ENCODE measurements at places on chromosomes 3 and 15. TPM values are rescaled to one million over a fixed set of nuclear protein-coding genes. Genes with fewer than 3 reads are reported as not detected.

DNA sequence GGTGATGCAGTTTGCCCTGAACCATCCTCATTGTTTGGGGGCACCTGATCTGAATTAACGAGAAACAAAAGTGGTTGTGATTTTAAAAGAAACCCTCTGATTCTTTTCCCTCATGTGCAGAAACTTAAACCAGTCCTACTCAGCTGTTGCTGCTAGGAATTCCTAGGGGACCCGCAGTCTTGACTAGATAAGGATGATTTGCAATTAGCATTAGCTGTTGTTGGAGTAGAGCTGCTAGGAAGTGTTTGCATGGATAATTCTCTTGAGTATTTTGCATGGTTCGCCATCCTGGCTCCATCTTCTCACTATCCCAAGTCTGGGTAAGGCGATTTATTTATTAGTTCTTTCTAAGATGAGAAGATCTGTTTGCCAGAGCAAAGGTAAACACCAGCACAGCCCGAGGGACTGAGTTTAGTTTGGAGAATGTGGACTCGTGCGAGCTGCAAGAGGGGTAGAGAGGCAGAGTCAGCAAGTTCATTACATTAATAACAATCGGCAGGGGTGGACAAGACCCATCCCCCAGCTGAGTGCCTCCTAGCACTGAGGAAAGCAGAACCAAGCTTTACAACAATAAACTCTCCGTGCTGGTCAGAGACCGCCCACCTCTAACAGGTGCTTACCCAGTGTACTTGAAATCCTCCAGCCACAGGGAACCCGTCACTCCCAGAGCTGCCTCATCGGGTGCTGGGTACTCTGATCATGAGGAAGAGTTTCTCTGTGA, 4.1 kb downstream of the FGD5 start:
- no peak for DNase-seq
- H3K36me3 ChIP-seq = no peaks in the 10 kb centered on the region
- no peak overlapping the region for H3K27ac ChIP-seq
- H3K4me3 ChIP-seq = no peak overlapping the region
- H3K27me3 ChIP-seq = peaks cover 8% of the 10 kb centered on the region

GRCh38 chr15:85412956-85413854, 32.8 kb downstream of the AKAP13 start:
- no peaks in the 10 kb centered on the region for H3K27me3 ChIP-seq
- peak; percentile 88 for DNase-seq
- H3K27ac ChIP-seq = peak overlapping the region; percentile 76

MYEF2 gene
- total RNA-seq = 24.7 TPM

GRCh38 chr3:152524198-152525140, 255.7 kb downstream of the MBNL1 start:
- no peak overlapping the region for H3K4me3 ChIP-seq
- H3K27me3 ChIP-seq = no peaks in the 10 kb centered on the region
- no peak for DNase-seq

- no peak for DNase-seq
- no peaks in the 10 kb centered on the region for H3K27me3 ChIP-seq
Measured at GRCh38 chr3:144364737-144365136, 393.1 kb downstream of the DIPK2A start.

SEMA3G gene
- 0.10 TPM for total RNA-seq

DNA sequence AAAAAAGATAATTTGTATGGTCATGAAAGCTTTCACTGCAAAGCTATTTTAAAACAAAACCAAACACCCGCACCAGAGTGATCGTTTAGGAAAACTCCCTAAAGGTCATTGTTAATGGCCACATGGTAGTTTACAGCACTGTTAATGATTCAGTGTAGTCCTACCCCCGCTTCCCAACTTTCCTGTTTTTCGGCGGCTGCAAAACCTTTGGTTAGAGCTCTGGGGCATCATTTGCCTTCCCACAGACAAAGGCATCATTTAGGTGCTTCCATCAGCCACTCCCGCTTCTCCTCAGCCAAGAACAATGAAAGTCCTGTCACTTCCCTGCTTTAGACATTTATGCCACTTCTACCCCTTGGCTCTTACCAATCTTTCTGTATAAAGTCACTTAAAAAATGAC, 10.6 kb downstream of the MELTF start:
- no peak overlapping the region for H3K27ac ChIP-seq
- peaks cover 8% of the 10 kb centered on the region for H3K4me1 ChIP-seq
- no peak overlapping the region for H3K4me3 ChIP-seq

DNA sequence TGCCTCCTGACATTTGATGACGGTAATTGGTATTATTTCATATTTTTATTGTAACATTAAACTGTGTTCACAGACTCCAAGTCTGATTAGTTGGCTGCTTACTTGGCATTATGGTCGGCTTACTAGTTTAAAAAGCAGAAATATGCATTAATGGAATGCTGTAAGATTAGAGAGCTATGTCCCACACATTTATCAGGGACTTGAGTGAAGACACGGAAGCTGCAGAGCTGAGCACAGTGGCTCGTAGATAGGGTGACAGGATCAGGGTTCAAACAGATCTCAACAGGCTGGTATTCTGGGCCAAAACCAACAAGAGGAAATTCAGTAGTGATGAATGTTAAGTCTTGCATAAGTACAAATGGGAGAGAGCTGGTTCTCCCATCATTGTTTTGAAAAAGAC, 113.8 kb downstream of the ADAMTSL3 start:
- DNase-seq = no peak
- no peak overlapping the region for H3K4me3 ChIP-seq
- H3K27ac ChIP-seq = no peak overlapping the region
- no peaks in the 10 kb centered on the region for H3K36me3 ChIP-seq
- peaks cover 2% of the 10 kb centered on the region for H3K27me3 ChIP-seq

IQGAP1 gene
- 207 TPM for total RNA-seq

DNA sequence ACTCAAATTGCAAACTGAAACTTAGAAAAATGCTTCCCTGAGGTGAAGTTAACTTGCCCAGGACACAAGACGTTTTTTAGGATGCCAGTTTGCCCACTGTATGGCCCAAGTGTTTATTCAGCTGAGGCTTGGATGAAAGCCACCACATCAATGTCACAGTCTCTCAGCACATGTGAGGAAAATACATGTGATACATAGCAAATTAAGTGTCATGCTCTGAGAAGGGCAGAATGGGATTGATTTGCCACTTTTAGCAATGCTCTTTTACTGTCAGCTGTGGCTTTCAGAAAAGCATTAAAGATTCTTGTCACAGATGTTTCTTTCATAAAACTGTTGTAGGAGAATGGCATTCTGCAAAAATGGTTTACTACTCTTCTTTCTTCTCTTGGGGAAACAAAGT, 165.5 kb downstream of the ZIC1 start:
- no peak for DNase-seq
- no peaks in the 10 kb centered on the region for H3K4me1 ChIP-seq
- H3K27ac ChIP-seq = no peak overlapping the region
- H3K36me3 ChIP-seq = no peaks in the 10 kb centered on the region

DNA sequence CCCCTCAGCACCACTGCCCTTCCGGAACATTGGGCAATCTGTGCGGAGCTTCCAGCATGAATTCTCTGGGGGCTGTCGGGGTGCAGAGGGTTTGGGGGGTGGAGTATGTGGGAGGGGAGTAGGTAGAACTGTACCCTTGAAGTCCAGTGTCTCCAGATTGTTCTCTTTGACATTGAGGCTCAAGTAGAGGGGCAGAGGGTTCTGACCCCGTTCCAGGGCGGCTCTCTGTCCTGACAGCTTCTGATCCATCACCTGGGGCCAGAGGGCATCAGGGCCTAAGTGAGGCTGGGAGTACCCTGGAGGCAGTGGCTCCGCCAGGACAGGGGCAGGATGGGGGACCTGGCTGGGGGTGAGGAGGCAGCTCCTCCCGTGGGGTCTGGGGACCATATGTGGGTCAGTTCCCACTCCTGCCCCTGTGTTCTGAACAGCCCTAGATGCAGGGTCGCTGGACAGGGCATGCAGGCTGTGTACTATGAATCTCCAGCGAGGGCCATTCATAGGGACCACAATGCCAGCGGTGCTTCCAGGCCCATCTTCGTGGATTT, 22.1 kb downstream of the PLA2G4D start:
- H3K27me3 ChIP-seq = peaks cover 4% of the 10 kb centered on the region
- H3K27ac ChIP-seq = no peak overlapping the region
- DNase-seq = no peak
- H3K4me1 ChIP-seq = no peaks in the 10 kb centered on the region
- no peak overlapping the region for H3K4me3 ChIP-seq

DNA sequence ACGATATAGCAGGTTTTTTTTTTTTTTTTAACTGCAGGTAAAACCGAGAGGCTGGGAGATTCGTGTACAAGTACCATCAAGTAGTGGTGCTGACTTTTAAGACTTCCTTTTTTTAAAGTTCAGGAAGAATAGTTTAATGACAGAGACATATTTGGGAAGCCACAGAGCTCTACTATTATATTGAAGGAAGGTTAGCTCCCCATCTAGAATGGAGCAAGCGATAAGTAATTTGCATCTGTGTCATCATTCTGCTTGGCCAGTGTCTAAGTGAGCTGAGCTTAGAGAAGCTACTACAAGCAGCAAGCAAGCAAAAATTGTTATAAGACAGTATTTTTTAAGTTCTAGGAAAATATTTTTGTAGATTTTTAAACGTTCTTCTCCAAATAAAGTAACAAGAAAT, 203.2 kb downstream of the ATP8B4 start:
- no peaks in the 10 kb centered on the region for H3K36me3 ChIP-seq
- no peak overlapping the region for H3K4me3 ChIP-seq
- DNase-seq = no peak
- H3K27me3 ChIP-seq = no peaks in the 10 kb centered on the region
- H3K27ac ChIP-seq = no peak overlapping the region

- no peaks in the 10 kb centered on the region for H3K27me3 ChIP-seq
- peak overlapping the region; percentile 88 for H3K27ac ChIP-seq
- H3K4me3 ChIP-seq = no peak overlapping the region
- no peaks in the 10 kb centered on the region for H3K36me3 ChIP-seq
- no peak for DNase-seq
Measured at GRCh38 chr3:39176025-39176714, 16.2 kb downstream of the XIRP1 start.

- no peak for DNase-seq
- H3K4me1 ChIP-seq = no peaks in the 10 kb centered on the region
- H3K27me3 ChIP-seq = no peaks in the 10 kb centered on the region
Measured at GRCh38 chr3:43434431-43434830, 148.1 kb downstream of the SNRK start.

- H3K27me3 ChIP-seq = no peaks in the 10 kb centered on the region
- no peak for DNase-seq
- no peak overlapping the region for H3K27ac ChIP-seq
- H3K36me3 ChIP-seq = no peaks in the 10 kb centered on the region
- no peak overlapping the region for H3K4me3 ChIP-seq
Measured at GRCh38 chr3:117018655-117019054, 309.1 kb downstream of the TUSC7 start.

P2RY12 gene
- not detected for total RNA-seq

DNA sequence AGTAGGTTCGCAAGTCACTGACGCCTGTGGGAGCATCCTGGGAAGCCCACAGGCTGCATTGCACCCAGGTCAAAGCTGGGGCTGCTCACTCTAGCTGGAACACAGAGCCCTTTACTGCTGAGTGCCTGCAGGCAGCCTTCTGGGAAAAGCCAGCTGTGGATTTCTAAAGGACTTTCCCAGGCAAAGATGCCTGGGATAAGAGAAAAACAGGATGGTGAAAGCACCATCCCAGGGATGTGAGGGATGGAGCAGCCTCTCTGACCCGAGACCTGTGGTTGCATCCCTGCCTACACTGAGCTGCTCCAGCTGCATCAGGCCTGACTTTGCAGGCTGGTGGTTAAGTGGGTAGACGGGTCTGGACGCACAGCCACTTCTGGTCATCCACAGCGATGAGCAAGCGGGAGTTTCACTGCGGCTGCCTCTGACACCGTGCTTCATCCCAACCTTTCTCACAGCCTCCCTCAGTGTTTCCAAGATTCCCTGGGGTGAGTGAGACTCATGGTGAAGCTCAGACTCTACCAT, 52.5 kb upstream of the AMOTL2 start:
- peaks cover 2% of the 10 kb centered on the region for H3K27me3 ChIP-seq
- DNase-seq = no peak
- no peaks in the 10 kb centered on the region for H3K36me3 ChIP-seq
- H3K4me1 ChIP-seq = no peaks in the 10 kb centered on the region
- H3K27ac ChIP-seq = no peak overlapping the region

DNA sequence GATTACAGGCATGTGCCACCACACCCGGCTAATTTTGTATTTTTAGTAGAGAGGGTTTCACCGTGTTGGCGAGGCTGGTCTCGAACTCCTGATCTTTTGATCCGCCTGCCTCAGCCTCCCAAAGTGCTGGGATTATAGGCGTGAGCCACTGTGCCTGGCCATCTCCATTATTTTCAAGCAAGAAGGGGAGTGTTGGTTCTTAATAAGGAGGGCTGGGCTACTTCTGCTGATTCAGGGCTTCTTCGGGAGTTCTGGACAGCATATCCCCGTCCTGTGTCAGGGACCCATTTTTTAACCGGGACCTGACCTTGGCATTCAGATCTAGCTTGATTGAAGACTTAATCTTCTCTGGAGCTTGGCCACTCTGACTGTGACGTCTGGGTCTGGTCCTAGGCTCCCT, 74.1 kb upstream of the SYN2 start:
- H3K27me3 ChIP-seq = no peaks in the 10 kb centered on the region
- no peaks in the 10 kb centered on the region for H3K36me3 ChIP-seq

DNA sequence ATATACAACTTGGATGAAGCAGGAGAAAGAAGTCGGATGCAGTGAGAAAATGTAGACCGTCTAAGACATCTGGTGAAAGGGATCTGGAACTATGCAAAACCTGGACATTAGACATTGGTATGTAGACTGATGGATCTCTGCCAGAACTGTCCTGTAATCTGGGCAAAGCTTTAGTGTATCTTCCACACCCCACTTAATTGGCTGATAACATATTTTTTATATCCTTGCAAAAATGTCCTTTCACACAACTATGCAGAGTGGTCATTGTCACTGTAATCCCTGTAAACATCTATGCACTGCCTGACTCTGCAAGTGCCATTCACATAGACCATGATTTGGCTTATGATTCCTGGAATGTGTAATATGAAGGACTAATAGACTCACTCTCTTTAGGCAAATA, 163.1 kb downstream of the TUSC7 start:
- no peaks in the 10 kb centered on the region for H3K36me3 ChIP-seq
- H3K4me1 ChIP-seq = no peaks in the 10 kb centered on the region
- H3K27me3 ChIP-seq = no peaks in the 10 kb centered on the region
- no peak overlapping the region for H3K4me3 ChIP-seq

DNA sequence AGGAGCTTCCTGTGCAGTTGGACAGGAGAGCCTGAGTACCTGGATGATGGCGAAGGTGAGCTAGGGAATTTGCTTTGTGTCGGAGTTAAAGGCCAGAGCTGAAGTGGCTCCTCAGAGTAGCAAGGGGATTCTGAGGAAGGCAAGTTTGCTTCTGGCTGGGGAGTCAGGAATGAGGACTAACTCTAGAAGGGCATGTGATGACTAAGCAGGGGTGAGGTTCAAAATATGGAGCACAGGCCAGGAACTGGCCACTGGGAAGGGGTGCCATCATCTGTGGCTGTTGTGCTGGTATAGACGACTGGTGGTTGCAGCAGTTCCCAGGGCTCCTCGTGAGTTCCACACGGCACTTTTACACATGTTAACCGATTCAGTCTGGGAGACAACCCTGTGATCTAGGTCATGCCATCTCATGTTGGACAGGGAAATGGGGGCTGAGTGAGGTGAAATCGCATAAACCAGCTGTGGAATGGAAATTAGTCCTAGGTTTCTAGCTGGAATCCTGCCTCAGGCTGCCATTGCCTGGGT, 100.8 kb downstream of the EEFSEC start:
- H3K4me1 ChIP-seq = peaks cover 3% of the 10 kb centered on the region
- no peak for DNase-seq
- H3K36me3 ChIP-seq = peaks cover 45% of the 10 kb centered on the region
- no peaks in the 10 kb centered on the region for H3K27me3 ChIP-seq
- no peak overlapping the region for H3K4me3 ChIP-seq

- H3K4me3 ChIP-seq = peak overlapping the region; percentile 96
- peaks cover 37% of the 10 kb centered on the region for H3K4me1 ChIP-seq
- peaks cover 12% of the 10 kb centered on the region for H3K36me3 ChIP-seq
- no peak for DNase-seq
Measured at GRCh38 chr3:38164643-38164951, 740 bp upstream of the OXSR1 start.

All from activated CD4-positive, alpha-beta memory T cell treated with anti-CD3 and anti-CD28 coated beads for 36 hours (primary cell).